ENCODE measurements at places on chromosomes 11 and 22. TPM values are rescaled to one million over a fixed set of nuclear protein-coding genes. Genes with fewer than 3 reads are reported as not detected.
A peak's percentile ranks its signal among the peaks of the same experiment; 100 is the strongest.

GRCh38 chr11:10906521-10906920, 48.7 kb upstream of the ZBED5 start:
- H3K36me3 ChIP-seq = no peaks in the 10 kb centered on the region
- H3K4me3 ChIP-seq = no peak overlapping the region
- H3K4me1 ChIP-seq = no peaks in the 10 kb centered on the region
- no peak for DNase-seq
- H3K27me3 ChIP-seq = no peaks in the 10 kb centered on the region

- peak; percentile 54 for DNase-seq
- H3K27ac ChIP-seq = no peak overlapping the region
- no peaks in the 10 kb centered on the region for H3K4me1 ChIP-seq
- no peaks in the 10 kb centered on the region for H3K36me3 ChIP-seq
Observed at GRCh38 chr22:43467216-43467940, 55.6 kb downstream of the MPPED1 start.

DNA sequence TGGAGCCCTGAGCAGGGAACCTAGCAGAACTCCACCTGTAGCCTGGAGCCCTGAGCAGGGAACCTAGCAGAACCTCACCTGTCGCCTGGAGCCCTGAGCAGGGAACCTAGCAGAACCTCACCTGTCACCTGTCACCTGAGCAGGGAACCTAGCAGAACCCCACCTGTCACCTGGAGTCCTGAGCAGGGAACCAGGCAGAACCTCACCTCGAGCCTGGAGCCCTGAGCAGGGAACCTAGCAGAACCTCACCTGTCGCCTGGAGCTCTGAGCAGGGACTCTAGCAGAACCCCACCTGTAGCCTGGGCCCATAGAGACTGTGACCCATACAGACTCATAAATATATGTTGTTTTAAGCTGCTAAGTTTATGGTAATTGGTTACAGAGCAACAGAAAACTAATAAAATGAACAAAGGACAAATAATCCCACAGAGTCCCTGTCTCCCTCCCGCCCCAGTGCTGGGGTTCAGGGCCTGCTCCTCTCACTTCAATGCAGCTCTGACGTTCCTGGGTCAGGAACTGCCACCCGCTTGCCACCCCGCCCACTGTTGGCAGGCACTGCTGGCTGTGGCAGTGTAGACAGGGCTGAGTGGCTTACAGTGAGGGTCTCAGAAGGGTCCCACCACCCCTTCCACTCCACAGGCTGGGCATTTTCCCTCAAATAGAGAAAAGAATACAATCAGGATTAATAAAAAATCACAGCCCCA, 259.1 kb downstream of the TBC1D22A start:
- H3K4me3 ChIP-seq = no peak overlapping the region
- H3K27ac ChIP-seq = no peak overlapping the region
- H3K36me3 ChIP-seq = no peaks in the 10 kb centered on the region
- no peaks in the 10 kb centered on the region for H3K4me1 ChIP-seq

DNA sequence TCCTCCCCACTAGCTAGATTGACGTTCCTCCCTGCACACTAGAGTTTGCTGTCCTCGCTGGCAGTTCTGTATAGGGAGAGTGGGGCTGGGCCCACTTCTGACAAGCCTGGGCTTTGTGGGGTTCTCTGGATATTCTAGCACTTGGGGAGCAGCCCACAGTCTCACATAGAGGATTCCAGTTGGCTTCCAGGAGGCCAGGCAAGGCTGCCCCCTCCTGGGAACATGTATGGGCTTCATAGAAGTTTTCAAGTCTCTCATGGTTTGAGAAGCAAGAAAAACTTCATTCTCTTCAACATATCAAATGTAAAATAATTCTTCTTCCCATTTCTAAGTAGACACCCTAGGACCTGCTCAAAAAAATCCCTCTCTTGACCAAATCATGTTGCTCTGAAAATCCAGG, 87.5 kb downstream of the NAV2 start:
- no peaks in the 10 kb centered on the region for H3K27me3 ChIP-seq
- DNase-seq = no peak
- H3K27ac ChIP-seq = no peak overlapping the region
- no peaks in the 10 kb centered on the region for H3K4me1 ChIP-seq
- H3K36me3 ChIP-seq = no peaks in the 10 kb centered on the region

DNA sequence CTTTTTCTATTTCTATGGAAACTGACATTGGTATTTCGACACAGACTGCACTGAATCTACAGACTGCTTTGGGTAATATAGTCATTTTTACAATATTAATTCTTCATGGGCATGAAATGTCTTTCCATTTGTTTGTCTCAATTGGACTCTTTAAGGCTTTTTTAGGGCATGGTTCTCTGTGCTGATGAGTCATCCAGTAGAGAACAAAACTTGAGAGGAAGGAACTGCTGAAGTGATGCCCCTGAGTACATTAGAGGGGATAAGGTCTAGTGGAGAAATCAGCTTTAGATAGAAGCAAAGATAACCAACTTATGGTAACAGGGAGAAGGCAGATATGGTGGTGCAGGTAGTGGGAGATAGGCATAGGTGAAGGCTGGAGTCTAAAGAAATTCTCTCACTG, 25.1 kb downstream of the TSG101 start:
- H3K27ac ChIP-seq = no peak overlapping the region
- no peaks in the 10 kb centered on the region for H3K27me3 ChIP-seq
- no peaks in the 10 kb centered on the region for H3K4me1 ChIP-seq
- H3K36me3 ChIP-seq = peaks cover 62% of the 10 kb centered on the region
- H3K4me3 ChIP-seq = no peak overlapping the region

DNA sequence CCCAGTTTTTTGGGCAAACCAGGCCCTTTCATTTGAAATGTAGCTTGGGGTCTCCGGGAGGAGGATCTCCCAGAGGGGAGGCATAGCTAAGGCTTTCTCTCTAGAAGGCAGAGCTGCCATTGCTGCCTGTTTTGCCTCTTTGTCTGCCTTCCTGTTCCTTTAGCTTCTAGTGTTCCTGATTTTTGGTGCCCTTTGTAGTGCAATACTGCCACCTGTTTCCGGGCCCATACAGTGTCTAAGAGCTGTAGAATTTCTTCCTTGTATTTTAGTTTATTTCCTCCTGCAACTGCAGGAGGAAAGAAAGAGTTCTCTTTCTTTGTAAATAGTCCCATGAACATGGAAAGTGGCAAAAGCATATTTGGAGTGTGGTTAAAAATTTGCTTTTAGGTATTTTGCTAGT, 19.3 kb upstream of the GLYATL1 start:
- H3K36me3 ChIP-seq = no peaks in the 10 kb centered on the region
- H3K27ac ChIP-seq = no peak overlapping the region
- DNase-seq = no peak
- H3K4me3 ChIP-seq = no peak overlapping the region
- H3K4me1 ChIP-seq = peaks cover 6% of the 10 kb centered on the region

DNA sequence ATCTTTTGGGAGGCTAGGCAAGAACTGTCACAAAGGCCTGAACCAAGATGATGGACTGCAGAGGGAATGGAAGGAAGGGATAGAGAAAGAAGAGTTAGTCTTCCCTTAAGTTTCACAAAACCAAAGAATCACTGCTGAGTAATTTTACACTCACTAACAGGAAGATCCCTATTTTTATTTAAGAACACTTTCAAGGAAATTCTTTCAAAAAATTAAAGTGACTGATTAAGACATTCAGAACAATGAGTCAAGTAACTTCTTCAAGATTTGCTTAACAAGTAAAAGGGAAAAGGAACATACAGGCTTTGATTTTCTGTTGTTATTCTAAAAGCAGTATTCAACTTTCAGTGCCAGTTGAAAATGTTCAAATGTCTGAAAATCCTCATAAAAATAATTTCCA, 3.1 kb downstream of the PITPNB start:
- peaks cover 12% of the 10 kb centered on the region for H3K36me3 ChIP-seq
- no peak overlapping the region for H3K27ac ChIP-seq
- no peak for DNase-seq

GRCh38 chr11:70315716-70316115, 45.2 kb downstream of the PPFIA1 start:
- no peak for DNase-seq
- H3K27ac ChIP-seq = peak overlapping the region; percentile 78
- no peaks in the 10 kb centered on the region for H3K27me3 ChIP-seq
- H3K36me3 ChIP-seq = peaks cover 14% of the 10 kb centered on the region

DNA sequence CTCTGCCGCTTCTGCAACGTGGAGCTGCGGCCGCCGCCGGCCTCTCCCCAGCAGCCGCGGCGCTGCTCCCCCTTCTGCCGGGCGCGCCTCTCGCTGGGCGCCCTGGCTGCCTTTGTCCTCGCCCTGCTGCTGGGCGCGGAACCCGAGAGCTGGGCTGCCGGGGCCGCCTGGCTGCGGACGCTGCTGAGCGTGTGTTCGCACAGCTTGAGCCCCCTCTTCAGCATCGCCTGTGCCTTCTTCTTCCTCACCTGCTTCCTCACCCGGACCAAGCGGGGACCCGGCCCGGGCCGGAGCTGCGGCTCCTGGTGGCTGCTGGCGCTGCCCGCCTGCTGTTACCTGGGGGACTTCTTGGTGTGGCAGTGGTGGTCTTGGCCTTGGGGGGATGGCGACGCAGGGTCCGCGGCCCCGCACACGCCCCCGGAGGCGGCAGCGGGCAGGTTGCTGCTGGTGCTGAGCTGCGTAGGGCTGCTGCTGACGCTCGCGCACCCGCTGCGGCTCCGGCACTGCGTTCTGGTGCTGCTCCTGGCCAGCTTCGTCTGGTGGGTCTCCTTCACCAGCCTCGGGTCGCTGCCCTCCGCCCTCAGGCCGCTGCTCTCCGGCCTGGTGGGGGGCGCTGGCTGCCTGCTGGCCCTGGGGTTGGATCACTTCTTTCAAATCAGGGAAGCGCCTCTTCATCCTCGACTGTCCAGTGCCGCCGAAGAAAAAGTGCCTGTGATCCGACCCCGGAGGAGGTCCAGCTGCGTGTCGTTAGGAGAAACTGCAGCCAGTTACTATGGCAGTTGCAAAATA, 816 bp downstream of the PDE3B start:
- H3K27me3 ChIP-seq = peaks cover 28% of the 10 kb centered on the region
- peak overlapping the region; percentile 94 for H3K27ac ChIP-seq
- H3K4me3 ChIP-seq = peak overlapping the region; percentile 82
- peaks cover 73% of the 10 kb centered on the region for H3K4me1 ChIP-seq

DNA sequence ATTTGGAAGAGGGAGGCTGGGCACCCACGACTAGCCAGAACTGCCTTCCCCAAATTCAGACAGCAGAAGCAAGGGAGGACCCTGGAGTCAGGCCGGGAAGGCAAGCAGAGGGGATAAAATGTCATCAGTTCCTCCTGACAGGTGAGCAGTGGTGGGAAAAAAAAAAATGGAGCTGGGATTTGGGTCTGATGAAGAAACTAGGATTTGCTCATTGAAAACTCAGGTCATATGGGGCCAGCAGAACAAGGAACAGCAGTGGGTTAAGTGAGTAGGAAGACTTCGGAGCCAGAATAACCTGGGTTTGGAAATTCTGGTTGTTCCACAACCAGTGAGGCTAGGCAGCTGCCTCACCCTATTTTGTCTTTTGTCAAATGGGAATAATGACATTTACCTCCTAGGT, 28.9 kb upstream of the DRD2 start:
- no peak overlapping the region for H3K27ac ChIP-seq
- no peak for DNase-seq
- no peaks in the 10 kb centered on the region for H3K4me1 ChIP-seq
- H3K36me3 ChIP-seq = no peaks in the 10 kb centered on the region

- H3K36me3 ChIP-seq = no peaks in the 10 kb centered on the region
- DNase-seq = no peak
- no peak overlapping the region for H3K4me3 ChIP-seq
- no peaks in the 10 kb centered on the region for H3K4me1 ChIP-seq
- H3K27me3 ChIP-seq = no peaks in the 10 kb centered on the region
Observed at GRCh38 chr11:119615003-119615881, 113.8 kb downstream of the NECTIN1 start.

DNA sequence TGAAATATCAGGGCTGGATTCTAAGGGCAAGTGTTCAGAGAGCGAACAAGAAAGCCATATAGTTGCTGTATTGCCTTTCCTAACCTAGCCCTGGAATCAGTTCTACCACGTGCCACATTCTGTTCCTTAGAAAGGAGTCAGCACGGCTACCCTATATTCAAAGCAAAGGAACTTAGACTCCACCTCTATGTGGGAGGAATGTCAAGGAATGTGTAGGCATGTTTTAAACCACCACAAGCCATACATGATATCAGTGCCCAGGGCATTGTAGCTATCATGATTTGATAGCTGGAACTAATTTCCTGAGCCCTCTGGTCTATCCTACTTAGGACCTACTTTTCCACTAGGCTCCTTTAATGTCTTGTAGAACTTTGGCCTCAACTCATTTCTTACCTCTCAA, 2.5 kb upstream of the EIF4ENIF1 start:
- H3K4me1 ChIP-seq = peaks cover 28% of the 10 kb centered on the region
- H3K4me3 ChIP-seq = no peak overlapping the region
- H3K36me3 ChIP-seq = peaks cover 12% of the 10 kb centered on the region
- no peak for DNase-seq
- H3K27ac ChIP-seq = no peak overlapping the region

GRCh38 chr22:20724676-20725454, 49.0 kb upstream of the SERPIND1 start:
- no peak overlapping the region for H3K4me3 ChIP-seq
- H3K27me3 ChIP-seq = no peaks in the 10 kb centered on the region
- H3K36me3 ChIP-seq = peaks cover 49% of the 10 kb centered on the region
- H3K4me1 ChIP-seq = peaks cover 7% of the 10 kb centered on the region
- DNase-seq = peak; percentile 23

DNA sequence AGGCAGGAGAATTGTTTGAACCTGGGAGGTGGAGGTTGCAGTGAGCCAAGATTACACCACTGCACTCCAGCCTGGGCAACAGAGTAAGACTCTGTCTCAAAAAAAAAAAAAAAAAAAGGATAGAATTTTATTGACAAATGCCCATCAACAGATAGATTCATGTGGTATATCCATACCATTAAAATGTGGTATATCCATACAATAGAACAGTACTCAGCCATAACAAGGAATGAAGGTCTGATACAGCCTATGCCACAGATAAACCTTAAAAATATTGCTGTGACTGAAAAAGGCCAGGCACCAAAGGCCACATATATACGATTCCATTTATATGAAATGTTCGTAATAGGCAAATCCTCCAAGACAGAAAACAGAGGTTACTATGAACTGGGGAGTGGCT, 45.3 kb upstream of the PPP2R1B start:
- DNase-seq = no peak
- H3K36me3 ChIP-seq = peaks cover 60% of the 10 kb centered on the region
- H3K4me1 ChIP-seq = no peaks in the 10 kb centered on the region
- no peak overlapping the region for H3K4me3 ChIP-seq

GRCh38 chr11:119496997-119497396, 74.0 kb upstream of the THY1 start:
- no peak overlapping the region for H3K27ac ChIP-seq
- H3K4me1 ChIP-seq = no peaks in the 10 kb centered on the region
- DNase-seq = no peak
- H3K27me3 ChIP-seq = peaks cover 48% of the 10 kb centered on the region
- H3K36me3 ChIP-seq = no peaks in the 10 kb centered on the region

The APOL1 gene
- 80.2 TPM for total RNA-seq

The KRTAP5-7 gene
- not detected for total RNA-seq

The SCN2B gene
- not detected for total RNA-seq

The AMOTL1 gene
- total RNA-seq = 24.8 TPM

The C22orf42 gene
- not detected for total RNA-seq

The SCGB1D2 gene
- not detected for total RNA-seq

The NAV2 gene
- total RNA-seq = 2.6 TPM

The NELL1 gene
- total RNA-seq = not detected

Measured in spleen (tissue), 13 donors.